ENCODE measurements at places on chromosomes 12 and 14.

DNA sequence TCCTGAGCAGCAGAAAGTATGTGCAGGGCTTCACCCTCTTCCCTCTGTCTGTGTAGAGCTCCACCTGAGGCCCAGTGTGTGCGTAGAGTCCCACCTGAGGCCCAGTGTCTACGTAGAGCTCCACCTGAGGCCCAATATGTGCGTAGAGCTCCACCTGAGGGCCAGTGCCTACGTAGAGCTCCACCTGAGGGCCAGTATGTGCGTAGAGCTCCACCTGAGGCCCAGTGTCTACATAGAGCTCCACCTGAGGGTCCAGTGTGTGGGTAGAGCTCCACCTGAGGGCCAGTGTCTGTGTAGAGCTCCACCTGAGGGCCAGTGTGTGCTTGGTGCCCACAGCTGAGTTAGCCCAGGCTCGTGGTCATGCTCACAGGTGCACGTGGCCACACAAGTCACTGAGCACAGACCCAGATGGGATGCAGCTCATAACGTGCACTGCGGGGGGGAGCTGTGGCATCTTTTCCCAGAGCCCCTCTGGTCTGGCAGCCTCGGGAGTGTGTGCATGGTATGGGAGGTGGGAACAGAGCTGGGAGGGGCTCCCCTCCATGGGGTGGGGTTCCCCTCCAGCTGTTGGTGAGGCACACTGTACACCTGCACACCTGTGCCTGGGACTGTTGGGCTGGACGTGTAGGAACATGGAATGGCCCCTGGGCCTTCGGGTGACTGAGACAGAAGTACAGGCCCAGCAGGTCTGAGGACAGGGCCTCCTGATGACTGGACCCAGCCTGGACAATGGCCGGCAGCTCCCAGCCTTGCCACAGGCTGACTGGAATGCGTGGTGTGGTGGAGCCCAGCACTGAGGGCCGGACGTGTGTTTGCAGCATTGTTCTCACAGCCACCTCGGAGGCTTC, 20.1 kb downstream of the PACS2 start:
- no peak for DNase-seq

DNA sequence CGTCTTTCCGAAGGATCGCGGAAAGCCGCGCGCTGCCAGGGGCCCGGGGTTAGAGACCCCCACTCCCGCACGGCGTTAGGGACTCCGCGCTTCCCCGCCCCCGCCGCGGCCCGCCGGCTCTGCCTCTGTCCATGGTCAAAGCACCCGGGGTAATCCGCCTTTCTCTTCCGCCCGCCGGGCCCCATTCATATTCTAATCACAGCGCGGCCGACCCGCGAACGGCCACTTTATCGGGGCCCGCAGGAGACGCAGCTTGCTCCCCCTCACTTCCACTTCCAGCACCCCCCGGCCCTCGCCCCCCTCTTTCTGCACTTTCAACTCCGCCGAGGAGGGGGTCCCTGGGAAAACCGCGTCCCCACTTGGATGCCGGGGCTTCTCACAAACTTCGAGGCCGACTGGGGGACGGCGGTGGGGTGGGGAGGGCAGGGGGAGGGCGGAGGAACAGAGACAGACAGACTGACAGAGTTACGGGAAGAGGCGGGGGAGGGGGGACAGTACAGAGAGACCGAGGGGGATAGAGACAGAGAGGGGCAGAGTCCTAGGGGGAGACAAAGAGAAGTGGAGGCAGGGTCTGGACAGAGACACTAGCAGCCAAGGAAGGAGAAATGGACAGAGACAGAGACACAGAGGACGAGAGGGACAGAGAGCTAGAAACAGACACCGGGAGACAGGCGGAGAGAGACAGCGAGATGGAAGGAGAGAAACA, 1.1 kb upstream of the RFX4 start:
- peak; percentile 90 for DNase-seq

DNA sequence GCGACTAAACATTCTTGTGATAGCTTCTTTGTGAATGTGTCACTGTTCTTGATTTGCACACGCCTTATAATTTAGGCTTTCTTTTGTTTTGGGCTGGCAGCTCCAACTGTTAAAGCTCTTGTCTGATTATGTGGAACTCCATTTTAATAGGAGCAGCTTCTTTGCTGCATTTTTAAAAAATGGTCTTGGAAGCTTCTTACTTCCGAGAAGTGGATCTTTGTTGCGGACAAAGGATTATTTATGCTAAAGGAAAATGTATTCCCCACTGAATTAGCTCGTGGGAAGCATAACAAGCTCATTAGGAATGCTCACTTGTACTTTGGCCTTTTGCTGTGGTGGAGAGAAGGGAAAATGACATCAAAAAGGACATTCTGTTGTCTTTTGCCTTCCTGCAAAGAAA, 20.0 kb downstream of the GAS2L3 start:
- DNase-seq = no peak

- peak; percentile 65 for DNase-seq
Measured at GRCh38 chr14:103541709-103542604, 13.0 kb downstream of the TRMT61A start.

- DNase-seq = no peak
Measured at GRCh38 chr14:61202124-61202523, 79.0 kb downstream of the TMEM30B start.

DNA sequence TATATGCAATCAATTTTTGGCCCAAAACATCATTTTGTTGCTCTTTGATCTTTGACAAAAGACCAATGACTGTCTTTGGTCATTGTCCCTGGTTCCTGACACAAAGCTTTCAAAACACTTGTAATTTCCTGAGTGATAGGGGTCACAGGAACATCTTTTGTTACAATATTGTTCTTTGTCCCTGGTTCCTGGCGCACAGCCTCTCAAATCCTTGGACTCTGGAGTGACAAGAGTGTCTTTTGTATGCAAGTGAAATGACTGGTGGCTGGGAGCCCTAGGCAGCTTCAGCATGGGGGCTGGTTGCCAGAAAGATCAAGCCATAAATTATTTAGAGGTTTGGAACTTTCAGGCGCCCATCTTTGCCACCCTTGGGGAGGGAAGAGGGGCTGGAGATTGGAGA, 53.9 kb downstream of the DNAH10 start:
- no peak for DNase-seq

DNA sequence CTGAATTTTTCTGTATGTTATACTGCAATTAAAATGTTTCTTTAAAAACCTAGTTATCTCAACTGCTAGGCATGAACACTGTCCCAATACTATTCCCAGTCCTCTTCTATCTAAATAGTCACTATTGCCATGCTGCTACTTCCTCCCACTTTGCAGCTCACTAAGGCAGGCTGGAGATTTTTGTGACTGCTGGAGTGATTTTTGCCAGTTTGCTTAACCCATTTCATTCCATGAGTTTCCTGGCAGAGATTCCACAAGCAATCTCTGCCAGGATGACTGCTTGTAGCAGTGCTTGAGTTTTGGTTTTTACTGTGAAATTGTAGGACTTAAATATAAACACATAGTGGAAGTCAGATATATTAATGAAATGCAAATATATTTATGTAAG, 80.8 kb downstream of the BHLHE41 start:
- DNase-seq = no peak

DNA sequence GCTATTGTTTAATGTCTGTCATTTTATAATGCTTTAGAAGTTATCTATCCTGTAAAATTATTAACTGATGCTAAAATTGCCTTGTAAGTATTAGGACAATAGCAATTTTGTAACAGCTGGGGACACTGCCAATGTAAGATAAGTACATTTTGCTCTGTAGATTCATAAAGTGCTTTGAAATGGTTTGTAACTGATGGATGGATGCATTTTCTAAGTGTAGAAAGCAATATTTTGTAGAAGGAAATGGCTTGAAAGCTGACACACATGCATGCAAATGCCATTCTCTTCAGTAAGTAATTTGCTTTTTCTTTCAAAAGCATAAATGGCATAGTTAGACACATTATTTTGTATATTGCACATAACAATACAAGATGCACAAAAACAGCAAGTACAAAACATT, 129.8 kb downstream of the FOXG1 start:
- DNase-seq = no peak

GRCh38 chr14:67332468-67332867, 27.1 kb downstream of the ATP6V1D start:
- no peak for DNase-seq

GRCh38 chr12:52062167-52063081, 7.4 kb upstream of the ATG101 start:
- no peak for DNase-seq

- peak; percentile 44 for DNase-seq
Measured at GRCh38 chr12:30796891-30797371, 42.2 kb upstream of the CAPRIN2 start.

GRCh38 chr12:24072302-24072701, 122.8 kb upstream of the SOX5 start:
- DNase-seq = no peak

GRCh38 chr14:69013943-69014782, 35.1 kb upstream of the ACTN1 start:
- peak; percentile 18 for DNase-seq

DNA sequence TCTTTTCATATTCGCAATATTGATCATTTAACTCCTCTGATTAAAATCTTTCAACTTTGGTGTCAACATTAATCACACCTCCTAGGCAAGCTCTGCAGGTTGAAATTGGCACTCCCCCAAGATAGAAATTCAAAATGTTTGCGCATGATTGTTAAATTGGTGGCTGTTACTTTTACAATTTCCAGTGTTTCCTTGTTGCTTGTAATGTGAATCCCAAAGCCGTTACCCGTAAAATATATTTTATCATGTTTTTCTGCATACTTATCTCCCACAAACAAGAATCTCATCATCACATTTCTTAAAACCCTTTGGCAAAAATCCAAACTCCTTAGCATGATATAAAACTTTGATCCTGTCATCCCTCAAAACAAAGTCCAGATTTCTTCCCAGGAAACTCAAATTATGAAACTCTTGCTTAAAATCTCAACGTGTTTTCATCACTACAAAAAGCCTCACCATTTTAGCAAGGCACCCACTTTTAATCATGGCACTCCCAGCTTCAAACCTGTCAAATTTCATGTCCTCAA, 14.7 kb downstream of the RTL1 start:
- DNase-seq = no peak

GRCh38 chr12:110745542-110746284, 3.0 kb upstream of the PPP1CC start:
- DNase-seq = no peak

- no peak for DNase-seq
Measured at GRCh38 chr14:79939235-79939634, 272.1 kb downstream of the DIO2 start.

All from neural progenitor cell (in vitro differentiated cells).